ENCODE measurements at places on chromosomes 13 and 19. TPM values are rescaled to one million over a fixed set of nuclear protein-coding genes. Genes with fewer than 3 reads are reported as not detected.

The DNM2 gene
- 122 TPM for total RNA-seq

DNA sequence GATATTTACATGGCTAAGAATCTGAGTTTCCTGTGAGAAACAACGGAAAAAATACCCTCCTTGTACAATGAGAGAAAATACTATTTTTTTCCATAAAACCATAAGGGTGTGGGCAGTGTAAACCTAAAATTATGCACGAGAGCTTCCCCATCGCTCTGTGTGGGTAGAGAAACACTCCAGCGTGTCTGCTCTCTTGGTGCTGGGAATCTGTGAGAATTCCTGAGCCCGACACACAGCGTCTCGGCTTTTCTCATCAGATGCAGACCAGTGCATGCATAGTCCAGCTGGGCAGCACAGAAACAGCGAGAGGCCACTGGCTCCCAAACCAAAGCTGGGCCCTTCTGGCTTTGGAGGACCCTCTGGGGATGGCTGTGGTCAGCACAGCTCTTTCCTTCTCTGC, 12.0 kb downstream of the PLPP2 start:
- no peak for DNase-seq

- DNase-seq = peak; percentile 81
Measured at GRCh38 chr19:15249972-15250639, 17.9 kb upstream of the EPHX3 start.

- no peak for DNase-seq
Measured at GRCh38 chr19:35395382-35396199, 24.7 kb downstream of the GPR42 start.

The KLK15 gene
- total RNA-seq = not detected

- DNase-seq = no peak
Measured at GRCh38 chr13:113029487-113030258, 60.7 kb downstream of the MCF2L start.

The ZNF574 gene
- 12.6 TPM for total RNA-seq

DNA sequence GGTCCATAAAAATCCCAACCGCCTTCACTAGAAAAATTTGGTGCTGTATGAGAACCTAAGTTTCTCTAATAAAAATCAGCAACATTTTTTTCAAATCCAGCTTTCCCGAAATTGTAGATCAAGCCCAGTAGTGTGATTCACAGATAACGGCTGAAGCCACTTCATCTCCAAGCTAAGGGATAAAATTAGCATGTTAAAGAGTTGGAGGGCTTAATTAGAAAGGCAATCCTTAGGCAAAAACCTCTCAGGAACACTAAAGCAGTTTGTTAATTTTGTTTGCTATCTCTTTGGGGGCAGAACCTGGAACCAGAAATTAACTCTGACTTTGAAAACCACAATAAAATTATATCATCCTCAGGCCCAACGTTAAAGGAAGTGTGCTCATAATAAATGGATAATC, 820.2 kb downstream of the GPC5 start:
- DNase-seq = no peak

- no peak for DNase-seq
Measured at GRCh38 chr13:22271903-22272302, 601.0 kb downstream of the FGF9 start.

- DNase-seq = no peak
Measured at GRCh38 chr19:10670182-10670581, 16.0 kb downstream of the ILF3 start.

- DNase-seq = no peak
Measured at GRCh38 chr13:109160357-109160756, 530.9 kb downstream of the MYO16 start.

GRCh38 chr19:9156304-9156703, 16.1 kb downstream of the ZNF317 start:
- DNase-seq = no peak

DNA sequence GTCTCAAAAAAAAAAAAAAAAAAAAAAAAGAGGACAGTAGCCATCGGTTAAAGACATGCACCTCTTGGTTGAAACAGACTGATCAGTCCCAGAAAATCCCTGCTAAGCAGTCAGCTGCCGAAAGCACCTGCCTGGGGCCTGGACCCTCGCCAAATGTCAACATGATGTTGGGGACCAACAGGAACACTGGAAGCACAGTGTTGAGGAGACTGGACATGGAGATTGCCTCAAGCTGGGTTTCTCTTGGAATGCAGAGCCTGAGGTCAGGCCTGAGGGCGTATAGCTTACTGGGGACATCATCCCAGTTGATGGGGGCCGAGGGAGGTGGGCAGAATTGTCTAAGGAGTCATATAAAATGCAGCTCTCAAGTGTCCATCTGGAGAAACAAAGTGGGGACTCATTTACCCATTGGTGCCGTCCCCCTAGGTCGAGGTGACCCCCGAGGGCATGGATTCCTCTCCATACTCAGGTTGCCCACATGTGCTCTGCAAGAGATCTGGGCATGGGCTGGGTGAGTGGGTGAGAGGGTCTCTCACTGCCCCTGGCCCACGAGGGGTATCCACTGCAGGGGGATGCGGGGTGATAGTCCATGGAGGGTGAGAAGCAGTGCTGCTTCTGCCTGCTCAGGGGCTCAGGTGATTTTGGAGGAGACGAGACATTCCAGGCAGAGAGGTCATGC, 164.5 kb downstream of the URI1 start:
- no peak for DNase-seq

- DNase-seq = no peak
Measured at GRCh38 chr13:33224191-33224590, 61.4 kb downstream of the STARD13 start.

The CD79A gene
- not detected for total RNA-seq

- no peak for DNase-seq
Measured at GRCh38 chr13:48162217-48162616, 67.3 kb upstream of the MED4 start.

The ZNF665 gene
- total RNA-seq = 1.2 TPM

GRCh38 chr13:42272804-42273175, 838 bp downstream of the AKAP11 start:
- DNase-seq = no peak

DNA sequence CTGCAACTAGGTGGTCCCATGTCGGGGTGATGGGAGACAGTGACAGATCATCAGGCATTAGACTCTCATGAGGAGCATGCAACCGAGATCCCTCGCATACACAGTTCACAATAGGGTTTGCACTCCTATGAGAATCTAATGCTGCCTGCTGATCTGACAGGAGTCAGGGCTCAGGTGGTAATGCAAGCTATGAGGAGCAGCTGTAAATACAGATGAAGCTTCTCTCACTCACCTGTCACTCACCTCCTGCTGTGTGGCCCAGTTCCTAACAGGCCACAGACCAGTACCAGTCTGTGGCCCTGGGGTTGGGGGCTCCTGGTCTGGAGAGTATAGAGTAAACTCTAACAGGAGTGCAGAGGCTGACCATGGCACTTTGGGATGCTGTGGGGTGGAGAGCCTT, 209.2 kb downstream of the DLEU7 start:
- no peak for DNase-seq

GRCh38 chr19:19062454-19063182, 1.2 kb upstream of the SLC25A42 start:
- DNase-seq = no peak

DNA sequence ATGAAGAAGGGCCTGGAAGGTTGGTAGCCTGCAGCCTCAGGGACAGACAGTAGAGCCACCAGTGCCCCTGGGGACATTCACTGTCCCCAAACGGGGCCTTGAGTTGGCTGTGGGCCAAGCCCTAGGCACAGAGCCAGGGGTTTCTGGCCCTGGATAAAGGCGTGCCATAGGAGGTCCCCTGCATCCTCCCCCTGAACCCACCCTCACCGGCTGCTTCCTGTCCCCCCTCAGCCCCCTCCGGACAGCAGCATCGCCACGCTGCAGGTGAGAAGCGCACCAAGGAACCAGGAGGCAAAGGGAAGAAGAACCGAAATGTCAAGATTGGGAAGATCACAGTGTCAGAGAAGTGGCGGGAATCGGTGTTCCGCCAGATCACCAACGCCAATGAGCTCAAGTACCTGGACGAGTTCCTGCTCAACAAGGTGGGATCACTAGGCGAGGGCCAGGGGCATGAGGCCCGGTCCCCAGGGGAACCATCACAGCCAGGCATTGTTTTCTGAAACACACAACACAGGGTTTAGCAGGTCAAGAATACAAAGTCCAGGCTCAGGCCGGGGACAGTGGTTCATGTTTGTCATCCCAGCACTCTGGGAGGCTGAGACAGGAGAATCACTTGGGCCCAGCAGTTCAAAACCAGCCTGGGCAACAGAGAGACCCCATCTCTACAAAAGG, 14.6 kb upstream of the USE1 start:
- DNase-seq = no peak

The LRG1 gene
- 0.15 TPM for total RNA-seq

DNA sequence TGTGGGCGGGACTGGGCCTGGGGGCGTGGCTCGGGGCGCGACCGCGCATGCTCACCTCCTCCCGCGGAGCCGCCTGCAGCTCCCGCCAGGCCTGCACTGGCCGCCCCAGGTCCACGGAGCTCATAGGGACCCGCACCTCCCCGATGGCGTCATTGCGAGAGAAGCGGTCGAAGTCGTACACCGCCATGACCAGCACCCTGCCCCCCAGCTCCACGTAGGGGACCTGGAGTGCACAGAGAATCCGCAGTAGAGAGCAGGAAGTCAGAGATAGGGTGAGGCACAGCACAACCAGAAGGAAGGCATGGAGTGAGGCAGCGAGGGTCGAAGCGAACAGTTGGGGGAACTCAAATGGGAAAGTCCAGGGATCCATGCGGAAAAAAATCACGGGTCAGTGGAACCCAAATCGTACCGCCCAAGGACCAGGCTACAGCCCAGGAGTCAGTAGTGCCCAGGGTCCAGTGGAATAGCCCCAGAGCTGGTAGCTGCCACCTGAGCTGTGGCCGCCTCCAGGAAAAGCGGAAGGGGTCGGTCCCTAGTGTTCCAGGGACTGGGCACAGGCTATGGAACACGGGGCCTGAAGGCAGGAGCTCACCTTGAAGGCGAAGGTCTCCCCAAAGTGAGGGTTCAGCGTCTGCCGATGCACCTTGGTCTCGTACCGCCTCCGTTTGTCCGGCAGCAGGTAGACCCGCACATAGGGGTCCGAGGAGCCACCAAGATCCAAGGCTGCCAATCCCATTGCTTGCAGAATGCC, 4.8 kb downstream of the SYT5 start:
- DNase-seq = no peak

DNA sequence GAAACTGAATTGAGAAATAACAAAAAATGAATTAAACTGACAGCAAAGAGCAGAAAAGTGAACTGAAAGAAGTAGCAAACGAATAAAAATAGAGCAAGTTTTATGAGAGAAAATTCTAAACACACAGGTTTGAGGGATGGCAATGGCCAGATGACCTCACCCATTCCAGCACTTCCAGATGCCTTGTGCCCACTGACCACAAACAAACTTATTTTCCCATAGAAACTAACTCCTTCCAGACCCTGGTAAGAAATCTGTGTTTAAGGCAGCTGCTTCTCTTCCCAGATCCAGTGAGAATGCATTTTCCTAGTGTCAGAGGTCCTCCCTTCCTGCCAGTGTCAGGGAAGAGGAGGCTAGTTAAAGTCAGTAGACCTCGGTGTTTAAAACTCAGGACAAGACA, 51.7 kb downstream of the RXFP2 start:
- DNase-seq = no peak

GRCh38 chr13:90485436-90485835, 862.1 kb upstream of the MIR17HG start:
- no peak for DNase-seq

DNA sequence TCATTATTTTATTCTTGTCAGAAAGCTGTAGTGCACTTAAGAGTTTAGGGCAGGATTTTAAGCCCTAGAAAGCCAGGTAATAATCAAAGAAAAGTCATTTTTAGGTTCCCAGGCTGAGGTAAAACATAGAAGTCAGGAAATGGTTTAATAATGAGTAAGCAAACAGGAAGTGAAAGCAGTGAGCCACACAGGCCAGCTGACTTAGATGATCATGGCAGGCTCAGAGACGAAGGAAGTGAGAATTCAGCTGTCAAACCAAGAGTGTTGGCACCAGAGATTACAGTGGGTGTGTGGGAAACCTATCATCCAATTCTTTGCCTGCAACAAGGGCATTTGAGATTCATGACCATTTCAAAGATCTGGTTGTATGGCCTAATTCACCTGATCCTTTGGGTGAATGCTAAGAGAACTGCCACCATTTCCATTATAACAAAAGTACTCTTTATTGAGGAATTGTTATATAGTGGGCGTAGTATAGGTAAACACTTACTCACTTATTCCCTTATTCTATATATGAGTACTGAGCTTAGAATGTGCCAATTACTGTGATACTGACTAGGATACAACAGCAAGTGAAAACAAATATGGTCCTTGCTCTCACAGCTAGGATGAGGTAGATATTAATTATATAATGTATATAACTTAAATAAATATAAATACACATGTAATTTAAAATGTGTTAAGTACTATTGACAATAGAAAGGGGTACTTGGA, 103.7 kb upstream of the EDNRB start:
- DNase-seq = peak; percentile 20

The SIGLEC14 gene
- total RNA-seq = not detected

- DNase-seq = no peak
Measured at GRCh38 chr13:30859326-30859725, 46.7 kb upstream of the MEDAG start.

The CATSPERD gene
- not detected for total RNA-seq

The SCGB2B2 gene
- total RNA-seq = 1.6 TPM

The THOP1 gene
- 43.9 TPM for total RNA-seq

The EPSTI1 gene
- total RNA-seq = 7.8 TPM

- no peak for DNase-seq
Measured at GRCh38 chr19:33713194-33713593, 83.5 kb upstream of the KCTD15 start.

The RPS16 gene
- total RNA-seq = 836 TPM

The PRRG2 gene
- 1.4 TPM for total RNA-seq

The RFPL4A gene
- not detected for total RNA-seq

DNA sequence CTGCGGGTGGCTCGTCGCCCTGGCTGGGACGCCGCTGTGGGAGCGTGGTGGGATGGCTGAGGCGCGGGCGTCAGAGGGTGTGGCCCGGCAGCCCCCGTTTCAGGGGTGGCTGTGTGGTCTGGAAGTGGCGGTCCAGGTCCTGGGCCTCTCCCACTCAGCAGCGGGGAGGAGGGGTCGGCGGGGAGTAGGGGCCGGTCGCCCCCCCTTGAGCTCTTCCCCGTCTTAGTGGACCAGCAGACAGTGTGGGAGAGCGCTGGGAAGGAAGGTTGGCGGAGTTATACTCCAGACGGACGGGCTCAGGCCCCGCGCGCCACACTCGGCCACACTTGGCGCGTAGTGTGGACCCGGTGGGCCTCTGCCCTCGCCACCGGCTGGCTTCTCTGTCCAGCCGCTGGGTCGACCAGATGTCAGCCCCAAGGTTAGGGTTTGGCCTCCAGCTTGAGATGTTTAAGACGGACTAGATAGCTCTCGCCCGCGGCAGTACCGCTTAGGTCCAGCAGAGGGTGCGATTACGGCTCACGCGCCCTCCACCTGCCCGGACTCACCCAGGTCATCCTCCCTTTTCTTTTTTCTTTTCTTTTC, 21.7 kb upstream of the ZNF429 start:
- DNase-seq = peak; percentile 65

The CEACAM6 gene
- total RNA-seq = not detected

DNA sequence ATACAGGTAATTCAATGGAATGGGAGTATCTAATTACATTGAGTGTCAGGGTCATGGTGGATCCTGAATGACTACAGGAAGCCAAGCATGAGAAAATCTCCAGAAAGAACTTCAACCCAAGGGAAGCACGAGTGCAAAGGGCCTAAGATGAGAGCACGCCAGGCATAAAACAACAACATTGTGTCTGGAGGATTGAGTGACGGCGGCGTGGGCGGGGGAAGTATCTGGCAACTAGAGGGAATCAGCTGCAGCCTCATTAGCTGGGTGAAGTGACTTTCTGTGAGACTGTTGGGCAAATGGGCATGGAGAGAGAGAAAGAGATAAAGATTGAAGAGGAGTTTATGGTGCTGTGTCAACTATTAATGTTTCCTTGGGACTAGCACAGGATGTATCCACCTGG, 194.3 kb downstream of the GPC6 start:
- DNase-seq = no peak

- DNase-seq = no peak
Measured at GRCh38 chr19:18203408-18203862, 407 bp downstream of the RAB3A start.

Data from heart left ventricle (tissue), 16 donors.